Activated CD8-positive, alpha-beta memory T cell treated with anti-CD3 and anti-CD28 coated beads, Interleukin-2, amount 10 ng/mL, durations not matched to agents 7 days and 5 days (primary cell): ENCODE measurements at places on chromosomes 7 and 10.
A peak's percentile ranks its signal among the peaks of the same experiment; 100 is the strongest.

DNA sequence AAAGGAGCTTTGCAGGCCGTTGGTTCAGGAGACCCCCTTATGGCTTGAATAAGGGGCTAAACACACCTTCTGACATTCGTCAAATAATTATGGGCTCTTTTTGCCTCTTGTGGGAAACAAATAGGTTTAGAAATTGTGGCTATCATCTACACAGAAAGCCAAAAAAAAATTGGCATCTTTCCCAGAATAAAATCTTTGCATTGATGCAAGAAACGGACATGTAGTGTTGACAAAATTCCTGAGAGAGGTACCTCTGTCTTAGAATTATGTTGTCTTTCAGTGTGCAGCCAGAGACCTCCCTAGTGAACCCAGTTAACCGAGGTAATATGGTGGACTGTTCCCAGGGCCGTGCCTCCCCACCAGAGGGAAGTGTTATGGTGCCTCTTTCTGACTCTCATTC lies 283.9 kb downstream of the SDHAF3 start:
- DNase-seq: no peak

DNA sequence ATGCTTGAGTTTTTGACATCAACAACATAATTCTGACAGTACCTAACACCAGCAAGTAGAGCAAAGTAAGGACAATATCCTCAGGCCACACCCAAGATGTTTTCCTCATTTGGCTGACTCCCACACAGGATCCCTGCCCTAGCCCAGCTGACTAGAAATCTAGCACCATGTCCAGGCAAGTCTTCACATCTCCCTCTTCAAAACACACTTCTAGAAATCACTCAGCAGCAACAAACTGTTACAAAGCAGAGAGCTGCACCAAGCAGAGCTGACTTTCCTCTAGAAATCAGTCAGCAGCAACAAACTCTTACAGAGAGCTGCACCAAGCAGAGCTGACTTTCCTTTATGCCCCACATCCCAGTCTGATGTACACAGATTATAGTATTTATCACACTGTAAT lies 7.7 kb downstream of the TMEM168 start:
- peak; percentile 63 for DNase-seq

GRCh38 chr10:77293773-77294172 lies 343.8 kb downstream of the KCNMA1 start:
- DNase-seq: no peak

DNA sequence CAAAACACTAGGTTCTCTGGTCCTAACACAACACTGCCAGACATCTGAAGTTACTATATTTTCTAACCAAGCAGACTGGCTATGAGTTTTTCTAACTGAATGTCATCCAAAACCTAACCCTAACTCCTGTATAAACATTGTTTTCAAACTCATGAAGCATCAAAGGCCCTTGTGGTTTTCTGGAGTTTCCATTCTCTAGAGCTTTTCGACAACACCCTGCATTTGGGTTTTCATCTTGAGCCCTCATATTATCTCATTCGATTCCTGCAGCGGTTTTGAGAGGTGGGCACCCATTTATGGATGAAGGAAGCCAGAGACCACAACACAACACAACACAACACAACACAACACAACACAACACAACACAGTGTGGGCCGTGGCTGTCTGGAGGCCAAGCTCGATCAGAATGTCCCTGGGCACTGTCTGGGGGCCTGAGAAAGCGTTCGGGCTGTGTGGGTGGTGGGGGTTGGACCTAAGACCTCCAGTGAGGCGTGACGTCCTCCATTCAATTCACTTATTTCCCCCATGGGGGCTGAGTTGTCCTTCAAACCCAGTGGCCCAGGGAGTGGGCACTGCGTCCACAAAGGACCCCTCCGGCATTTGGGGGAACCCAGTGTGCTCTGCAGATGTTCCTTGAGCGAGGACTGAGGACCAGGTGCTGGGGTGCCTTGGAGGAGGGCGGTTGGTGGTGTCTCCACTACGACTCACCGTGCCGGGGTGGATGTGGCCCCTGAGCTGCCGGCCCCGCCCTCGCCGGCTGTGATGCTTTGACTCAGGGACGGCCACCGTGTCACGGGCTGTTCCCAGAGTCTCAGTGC lies 490.4 kb downstream of the DNAJB6 start:
- no peak for DNase-seq

DNA sequence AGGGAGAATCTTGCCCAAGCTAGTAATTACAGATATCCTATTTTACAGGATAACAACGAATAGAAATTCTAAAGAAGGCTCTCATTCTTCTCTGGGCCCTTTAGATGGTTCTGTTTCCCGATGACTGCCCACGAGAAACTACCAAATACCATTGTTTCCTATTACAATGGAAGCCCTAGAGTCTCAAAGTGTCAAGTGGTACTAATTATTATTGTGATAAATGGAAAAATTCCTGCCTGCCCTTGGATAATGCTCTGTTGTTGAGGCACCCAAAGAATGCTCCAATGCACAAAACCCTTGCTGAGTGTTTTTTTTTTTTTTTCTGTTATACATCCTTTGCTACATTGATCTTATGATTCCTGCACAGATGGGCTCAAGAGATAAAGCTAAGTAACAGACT lies 504.5 kb downstream of the XPNPEP1 start:
- DNase-seq: no peak

GRCh38 chr10:107727767-107728317 lies 563.3 kb upstream of the SORCS1 start:
- DNase-seq: no peak

DNA sequence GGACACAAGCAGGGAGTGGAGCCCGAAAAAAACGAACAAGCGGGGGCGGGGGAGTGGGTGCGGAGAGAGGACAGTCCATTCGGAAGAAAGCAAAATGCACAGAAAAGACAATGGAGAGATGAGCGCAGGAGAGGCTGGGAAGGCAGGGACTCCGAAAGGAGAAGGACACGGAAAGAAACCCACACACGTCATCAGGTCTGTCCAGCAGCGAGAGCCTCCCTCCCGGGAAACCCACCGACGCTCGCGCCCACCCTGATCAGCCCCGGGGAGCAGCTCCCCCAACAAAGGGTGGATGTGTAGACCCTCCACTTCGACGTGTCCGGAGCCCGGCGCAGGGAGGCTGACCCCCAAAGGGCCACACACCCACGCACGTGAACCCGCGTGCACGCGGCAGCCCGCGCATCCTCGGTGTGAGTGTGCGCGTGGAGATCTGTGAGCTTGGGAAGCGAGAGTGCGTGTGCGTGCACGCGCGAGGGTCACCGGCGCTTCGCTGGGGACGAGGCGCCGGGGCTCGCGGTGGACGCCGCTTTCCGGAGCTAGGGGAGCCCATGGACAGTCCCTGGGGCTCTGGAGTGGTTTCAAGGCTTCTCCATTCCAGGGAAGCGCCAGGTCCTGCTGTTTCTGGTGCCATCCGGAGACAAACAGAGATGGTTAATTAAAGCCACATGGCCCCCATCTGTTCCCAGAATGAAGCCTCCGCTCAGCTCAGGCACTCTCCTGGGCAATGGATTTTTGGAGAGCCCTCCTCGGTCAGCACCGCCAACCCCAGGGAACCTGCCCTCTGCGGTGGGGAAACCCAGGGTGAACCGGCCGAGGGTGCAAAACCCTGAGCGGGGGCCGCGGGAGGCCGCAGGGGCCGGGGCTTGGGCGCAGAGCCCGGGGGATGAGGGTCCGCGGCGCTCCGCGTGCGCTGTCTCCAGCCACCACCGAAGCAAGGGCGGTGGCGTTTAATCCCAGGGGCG lies 916 bp downstream of the LAMB1 start:
- DNase-seq: no peak

DNA sequence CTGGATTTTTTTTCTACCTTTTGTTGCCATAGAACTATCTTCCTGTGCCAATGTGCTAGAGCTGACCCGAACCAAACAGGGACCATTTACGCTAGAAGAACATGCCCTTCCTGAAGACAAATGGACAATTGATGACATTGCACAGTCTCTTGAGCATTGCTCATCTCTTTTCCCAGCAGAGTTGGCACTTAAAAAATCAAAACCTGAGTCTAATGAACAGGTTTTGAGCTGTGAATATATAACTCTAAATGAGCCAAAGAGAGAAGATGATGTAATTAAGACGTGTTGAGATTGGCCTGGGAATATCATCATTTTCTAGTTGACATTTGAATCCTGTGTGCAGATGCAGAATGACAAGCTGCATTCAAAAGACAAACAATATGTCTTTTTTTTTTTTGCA lies 37.1 kb downstream of the TRUB1 start:
- DNase-seq: no peak

GRCh38 chr7:22867003-22867402 lies 44.4 kb upstream of the TOMM7 start:
- DNase-seq: no peak

DNA sequence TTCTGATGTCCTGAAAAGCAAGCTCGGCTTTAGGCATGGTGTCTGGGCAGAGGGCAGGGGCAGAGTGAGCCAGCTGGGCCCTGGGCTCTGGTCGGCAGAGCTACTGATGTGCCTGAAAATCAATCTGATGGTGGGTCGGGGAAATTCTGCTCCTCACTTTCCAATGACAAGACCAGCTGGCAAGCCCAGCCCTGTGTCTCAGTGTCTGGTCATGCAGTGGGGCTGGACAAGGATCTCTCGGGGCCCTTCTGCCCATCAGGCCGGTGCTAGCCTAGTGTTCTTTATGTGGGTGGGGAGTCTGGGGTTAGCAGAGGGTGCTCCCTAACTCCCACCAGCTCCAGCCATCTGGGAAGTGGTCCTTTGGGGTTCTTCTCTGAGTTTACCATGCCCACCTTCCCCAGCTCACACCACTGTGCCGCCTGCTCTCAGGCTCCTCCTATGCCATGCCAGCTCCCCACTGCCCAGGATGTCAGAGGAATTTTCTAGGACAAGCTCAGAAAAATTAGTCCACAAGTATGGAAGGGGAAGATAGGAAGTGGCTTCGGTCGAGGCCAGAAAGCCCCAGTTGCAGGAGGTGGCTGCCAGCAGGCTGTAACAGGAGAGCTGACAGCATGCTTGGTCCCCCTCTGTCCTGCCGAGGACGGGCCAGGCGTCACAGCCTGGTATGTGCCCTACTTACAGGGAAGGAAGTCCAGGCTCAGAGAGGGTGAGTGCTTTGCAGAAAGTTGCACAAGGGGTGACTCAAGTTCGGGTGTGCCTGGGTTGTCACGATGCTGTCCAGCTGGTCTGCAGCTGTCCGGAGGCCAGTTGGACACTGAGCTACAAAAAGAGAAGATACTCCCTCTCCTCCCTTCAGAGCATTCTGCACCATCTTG lies 135.2 kb downstream of the ADCY1 start:
- DNase-seq: no peak

DNA sequence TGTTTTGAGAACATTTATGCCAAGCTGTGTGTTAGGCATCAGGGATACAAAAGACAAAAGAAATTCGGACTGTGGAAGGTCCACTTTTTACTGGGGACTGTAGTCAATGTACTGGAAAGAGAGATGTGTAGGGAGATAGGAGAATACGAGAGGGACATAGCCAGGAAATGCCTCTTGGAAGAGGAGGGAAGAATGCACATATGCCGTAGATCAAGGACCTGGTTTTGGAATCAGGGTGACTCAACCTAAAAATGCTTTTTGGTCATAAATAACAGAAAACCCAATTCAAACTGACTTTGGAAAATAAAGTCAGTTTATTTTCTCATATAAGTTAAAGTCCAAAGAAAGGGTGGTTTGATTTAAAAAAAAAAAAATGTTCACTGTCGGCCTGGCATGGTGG lies 140.3 kb upstream of the TCF7L2 start:
- DNase-seq: no peak

GRCh38 chr7:127064-127598 lies 65.2 kb upstream of the FAM20C start:
- no peak for DNase-seq

GRCh38 chr10:30581779-30582380 lies 47.7 kb downstream of the LYZL2 start:
- no peak for DNase-seq

- no peak for DNase-seq
Measured at GRCh38 chr10:125846894-125847293, 23.5 kb downstream of the BCCIP start.

DNA sequence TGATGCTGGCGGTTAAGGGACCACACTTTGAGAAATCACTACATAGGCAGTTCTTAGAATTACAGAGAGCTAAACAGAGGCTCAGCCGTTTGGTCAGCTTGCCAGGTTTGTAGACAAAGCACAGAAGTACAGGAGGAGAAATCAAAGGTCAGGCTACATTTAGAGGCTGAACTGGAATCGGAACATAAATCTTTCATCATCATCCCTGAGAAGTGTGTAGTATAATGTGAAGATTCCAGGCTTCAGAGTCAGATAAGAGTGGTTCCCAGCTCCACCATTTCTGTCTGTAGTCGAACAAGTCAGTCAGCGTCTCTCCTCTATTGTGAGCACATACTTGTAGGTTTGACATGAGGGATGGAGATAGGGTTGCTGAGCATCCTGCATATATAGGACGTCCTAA lies 18.9 kb downstream of the CDK1 start:
- no peak for DNase-seq
